Astrocyte of the spinal cord (primary cell): ENCODE measurements at places on chromosomes 1 and 21.

- DNase-seq = no peak
These were observed 25.0 kb upstream of the CCDC27 start for GRCh38 chr1:3727042-3727824.

- peak; percentile 38 for DNase-seq
These were observed 69.4 kb downstream of the LRRC8D start for GRCh38 chr1:89890085-89890752.

GRCh38 chr1:165443539-165444311 lies 1.2 kb downstream of the RXRG start:
- DNase-seq = no peak

DNA sequence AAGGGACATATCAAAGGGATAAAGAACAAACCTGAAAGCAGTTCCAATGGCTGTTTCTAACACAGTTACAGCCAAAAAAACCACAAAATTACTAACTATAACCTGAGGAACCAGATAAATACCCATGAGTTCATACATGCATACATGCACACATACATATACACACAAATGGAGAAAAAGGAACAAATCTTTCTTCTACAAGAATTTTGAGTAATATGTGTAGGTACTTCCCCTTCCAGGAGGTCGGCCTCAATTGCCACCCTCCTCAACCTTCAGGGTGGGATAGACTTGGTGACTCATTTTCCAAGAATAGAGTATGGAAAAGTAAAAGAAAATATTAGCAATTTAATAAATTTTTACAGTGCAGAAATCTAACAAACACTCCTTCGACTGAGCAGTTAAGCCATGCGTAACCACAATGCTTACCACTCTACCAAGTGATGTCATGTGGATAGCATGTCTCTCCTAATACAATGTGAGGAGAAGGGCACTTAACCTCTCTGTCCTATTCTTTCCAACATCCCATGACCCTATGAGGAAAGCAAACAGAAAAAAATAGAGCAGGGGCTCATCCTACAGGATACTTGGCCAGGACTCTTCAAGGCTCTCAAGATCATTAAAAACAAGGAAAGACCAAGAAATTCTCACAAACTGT lies 243.0 kb upstream of the RUNX1 start:
- peak; percentile 28 for DNase-seq

DNA sequence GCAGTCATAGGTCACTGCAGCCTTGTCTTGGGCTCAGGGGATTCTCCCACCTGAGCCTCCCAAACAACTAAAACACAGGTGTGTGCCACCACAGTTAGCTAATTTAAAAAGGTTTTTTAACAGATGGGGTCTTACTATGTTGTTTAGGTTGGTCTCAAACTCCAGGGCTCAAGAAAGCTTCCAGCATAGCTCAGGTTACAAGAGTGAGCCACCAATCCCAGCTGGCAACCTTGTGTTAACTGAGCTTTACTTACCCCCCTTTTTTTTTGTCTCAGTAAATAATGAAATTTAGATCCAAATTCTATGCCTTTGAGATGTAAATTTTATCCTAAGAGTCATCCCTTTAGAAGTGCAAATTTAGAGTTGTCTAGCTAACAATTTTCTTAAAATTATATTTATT lies 103.9 kb upstream of the OLFM3 start:
- no peak for DNase-seq

GRCh38 chr1:157993147-157993917 lies at the start of gene KIRREL1:
Gene KIRREL1 (plus strand): TSS chr1:157993645. CDS start chr1:157993677, 32 bp downstream.
- peak; percentile 79 for DNase-seq

DNA sequence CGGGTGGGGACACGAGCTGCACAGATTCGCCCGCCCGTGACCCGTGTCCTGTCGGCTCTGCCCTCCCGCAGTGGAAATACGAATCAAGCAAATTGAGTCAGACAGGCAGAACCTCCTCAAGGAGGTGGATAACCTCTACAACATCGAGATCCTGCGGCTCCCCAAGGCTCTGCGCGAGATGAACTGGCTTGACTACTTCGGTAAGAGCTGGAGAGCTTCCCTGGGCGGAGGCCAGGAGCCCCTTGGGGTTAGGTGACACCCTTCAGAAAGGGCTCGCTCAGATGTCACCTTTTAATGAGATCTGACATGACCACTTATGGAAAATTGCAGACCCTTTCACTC lies 489 bp downstream of the CDCA8 start:
- no peak for DNase-seq

GRCh38 chr1:64872067-64872466 lies 94.3 kb downstream of the JAK1 start:
- DNase-seq = no peak

DNA sequence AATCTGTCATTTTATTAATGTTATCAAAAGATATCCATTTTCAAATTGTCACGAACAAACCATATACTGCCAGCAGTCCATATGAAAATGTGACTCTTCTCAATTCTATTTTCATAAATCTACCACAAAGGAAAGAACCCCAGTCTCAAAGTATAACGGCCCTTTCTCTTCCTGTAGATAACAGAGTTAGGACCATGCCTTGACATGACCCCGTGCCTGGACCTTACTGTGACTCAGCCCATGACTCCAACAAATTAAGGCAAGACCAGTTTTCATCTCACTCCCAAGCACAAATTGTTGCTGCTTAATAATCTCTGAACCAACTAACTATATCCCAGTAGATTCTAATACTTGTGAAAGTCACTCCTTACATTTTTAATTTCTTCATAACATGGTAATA lies 124.4 kb upstream of the NFIA start:
- no peak for DNase-seq

DNA sequence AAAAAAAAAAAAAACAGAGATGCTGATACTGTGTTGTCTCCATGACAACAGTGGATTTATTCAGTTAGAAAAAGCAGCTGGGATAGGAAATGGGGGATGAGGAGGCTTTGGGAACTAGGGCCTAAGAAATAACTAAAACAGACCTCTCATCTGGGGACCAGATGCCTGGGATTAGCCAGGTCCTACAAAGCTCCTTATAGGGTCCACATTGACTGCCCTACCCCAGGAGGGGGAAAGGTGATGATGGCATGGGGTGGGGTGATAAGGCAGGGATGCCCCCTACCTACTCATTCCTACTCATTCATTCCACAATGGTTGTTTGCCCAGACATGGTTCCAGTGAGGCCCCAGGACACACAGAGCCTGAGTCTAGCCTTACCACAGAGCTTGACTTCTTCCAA lies 131.2 kb downstream of the PLXNA2 start:
- no peak for DNase-seq

DNA sequence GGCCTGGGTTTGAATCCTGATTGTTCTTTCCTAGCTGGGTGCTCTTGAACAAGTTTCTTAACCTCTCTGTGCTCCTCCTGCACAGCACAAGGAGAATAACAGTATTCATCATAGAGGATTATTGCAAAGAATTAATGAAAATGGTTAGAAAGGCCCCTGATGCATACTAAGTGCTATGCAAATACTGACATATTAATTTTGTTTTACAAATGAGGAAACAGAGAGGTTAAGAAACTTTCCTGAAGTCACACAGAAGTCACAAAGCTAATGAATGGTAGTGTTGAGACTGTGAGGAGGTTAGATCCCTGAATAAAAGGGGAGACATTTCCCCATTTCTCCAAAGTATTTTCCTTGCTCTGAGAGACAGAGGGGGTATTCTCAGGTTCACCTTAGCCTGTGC lies 99.0 kb downstream of the KCNJ6 start:
- DNase-seq = no peak

DNA sequence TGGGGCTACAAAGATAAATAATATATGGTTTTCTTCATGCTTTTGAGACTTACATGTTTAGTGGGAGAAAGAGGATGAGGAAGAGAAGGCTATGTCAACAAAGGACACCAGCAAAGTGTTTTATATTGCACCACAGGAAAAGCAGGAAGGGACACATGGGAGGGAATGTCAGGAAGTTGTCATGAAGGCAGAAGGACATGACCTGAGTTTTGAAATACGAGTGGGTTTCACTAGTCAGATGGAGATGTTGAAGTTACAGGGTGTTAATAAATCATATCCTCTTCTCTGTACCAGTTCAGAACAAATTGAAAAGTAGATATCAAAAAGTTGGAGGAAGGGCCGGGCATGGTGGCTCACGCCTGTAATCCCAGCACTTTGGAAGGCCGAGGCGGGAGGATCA lies 18.2 kb upstream of the AGO1 start:
- DNase-seq = no peak

GRCh38 chr1:34785231-34785874 lies 4.3 kb downstream of the GJB3 start:
- DNase-seq = no peak

GRCh38 chr1:183003203-183003602 lies 20.0 kb upstream of the LAMC1 start:
- DNase-seq = no peak

- DNase-seq = peak; percentile 81
These were observed 39.9 kb downstream of the IL6R start for GRCh38 chr1:154445040-154445472.

GRCh38 chr1:193538003-193538354 lies 351.6 kb upstream of the B3GALT2 start:
- no peak for DNase-seq

- no peak for DNase-seq
These were observed 51.1 kb upstream of the LDLRAP1 start for GRCh38 chr1:25492323-25492722.

GRCh38 chr1:84957966-84958365 lies 38.9 kb downstream of the MCOLN2 start:
- DNase-seq = no peak

DNA sequence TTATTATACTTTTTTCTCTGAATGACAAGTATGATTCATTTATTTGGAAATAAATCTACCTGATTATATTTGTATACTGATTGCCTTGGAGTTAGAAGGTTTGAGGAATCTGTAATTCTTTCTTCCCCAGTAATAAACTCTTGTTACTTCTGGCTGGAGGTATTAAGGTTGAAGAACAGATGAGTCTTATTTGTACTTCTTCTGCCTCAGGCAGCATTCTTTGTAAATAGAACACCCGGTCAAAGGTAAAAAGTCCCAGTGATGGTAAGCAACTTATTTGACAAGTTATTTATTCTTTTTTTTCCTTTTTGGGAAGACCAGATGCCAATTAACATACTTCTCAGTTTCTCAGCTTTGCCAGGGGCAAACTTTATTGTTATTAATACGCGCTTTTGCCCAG lies 12.9 kb downstream of the SNX27 start:
- no peak for DNase-seq

- DNase-seq = no peak
These were observed 209.2 kb upstream of the PTGFR start for GRCh38 chr1:78281580-78281979.

DNA sequence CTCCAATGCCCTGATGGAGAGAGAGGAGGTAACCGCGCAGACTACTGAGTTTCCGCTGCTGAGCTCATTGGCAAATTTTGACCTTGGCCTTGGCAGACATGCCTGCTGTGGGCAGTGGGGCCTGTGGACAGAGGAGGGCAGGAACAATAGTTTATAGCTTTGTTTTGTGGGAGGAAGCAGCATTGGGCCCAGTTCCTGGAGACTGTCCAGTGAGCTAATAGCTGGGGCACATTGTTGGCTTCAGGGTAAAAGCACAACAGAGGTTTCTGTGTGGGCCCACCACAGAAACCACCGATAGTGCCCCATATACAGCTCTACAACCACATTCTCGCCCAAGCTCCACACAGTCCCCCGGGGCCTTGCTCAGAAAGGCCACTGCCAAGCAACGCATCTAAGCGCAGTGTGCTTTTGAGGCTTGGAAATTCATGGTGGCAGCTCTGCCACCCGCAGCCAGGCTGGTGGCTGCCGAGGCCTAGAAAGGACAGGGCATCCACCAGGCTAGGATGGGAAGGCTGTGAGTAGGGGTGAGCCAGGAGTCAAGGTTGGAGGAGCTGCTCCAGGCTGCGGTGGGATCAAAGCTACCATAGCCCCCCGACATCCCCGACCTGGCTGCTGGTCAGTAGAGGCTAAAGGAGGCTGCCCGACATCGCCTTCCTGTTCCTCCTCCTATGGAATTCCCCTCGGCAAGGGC lies 43.2 kb downstream of the NEK2 start:
- DNase-seq = peak; percentile 33

- no peak for DNase-seq
These were observed 86.7 kb upstream of the CLDN14 start for GRCh38 chr21:36566644-36567043.

- DNase-seq = peak; percentile 11
These were observed 453 bp downstream of the PABPC4 start for GRCh38 chr1:39576016-39576657.

- DNase-seq = no peak
These were observed 33.5 kb downstream of the NIBAN1 start for GRCh38 chr1:184940694-184941409.

DNA sequence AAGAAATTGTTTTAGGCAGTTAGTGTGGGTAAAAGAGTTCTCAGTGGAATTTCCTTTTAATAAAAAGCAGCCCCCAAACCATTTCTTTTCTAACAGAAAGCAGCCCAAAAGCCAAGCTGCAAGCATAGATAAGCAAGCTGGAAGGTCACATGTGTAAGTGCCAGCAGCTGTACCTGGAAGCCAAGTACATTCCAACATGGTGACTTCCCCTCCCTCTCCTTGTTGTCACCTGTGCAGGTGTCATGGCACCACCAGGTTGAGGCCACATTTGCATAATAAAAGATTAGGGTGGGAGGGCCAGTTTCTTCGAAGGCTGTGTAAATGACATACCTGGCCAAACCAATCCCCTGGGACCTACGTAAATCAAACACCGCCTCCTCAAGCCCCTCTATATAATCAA lies 240.3 kb upstream of the RAB4A start:
- DNase-seq = no peak

- no peak for DNase-seq
These were observed 34.0 kb downstream of the PUM1 start for GRCh38 chr1:31031330-31032143.

DNA sequence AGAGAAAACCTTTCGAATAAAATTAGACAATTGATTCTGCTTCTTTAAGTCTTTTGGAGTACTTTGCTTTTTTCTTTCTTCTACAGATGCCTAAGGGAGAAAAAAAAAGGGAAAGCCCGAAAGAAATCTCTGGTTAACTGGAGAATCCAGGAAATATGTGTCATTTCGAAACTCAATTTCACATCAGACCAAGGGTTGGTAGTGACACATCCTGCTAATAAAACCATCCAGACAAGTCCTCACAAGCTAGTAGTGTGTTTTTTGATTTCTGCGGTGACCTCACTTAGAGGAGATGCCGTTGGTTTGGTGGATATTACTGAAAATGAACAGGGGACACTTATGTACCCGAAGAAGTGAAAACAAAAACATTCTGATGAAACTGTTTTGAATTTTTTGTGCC lies 726.5 kb upstream of the ADAMTS5 start:
- peak; percentile 32 for DNase-seq

DNA sequence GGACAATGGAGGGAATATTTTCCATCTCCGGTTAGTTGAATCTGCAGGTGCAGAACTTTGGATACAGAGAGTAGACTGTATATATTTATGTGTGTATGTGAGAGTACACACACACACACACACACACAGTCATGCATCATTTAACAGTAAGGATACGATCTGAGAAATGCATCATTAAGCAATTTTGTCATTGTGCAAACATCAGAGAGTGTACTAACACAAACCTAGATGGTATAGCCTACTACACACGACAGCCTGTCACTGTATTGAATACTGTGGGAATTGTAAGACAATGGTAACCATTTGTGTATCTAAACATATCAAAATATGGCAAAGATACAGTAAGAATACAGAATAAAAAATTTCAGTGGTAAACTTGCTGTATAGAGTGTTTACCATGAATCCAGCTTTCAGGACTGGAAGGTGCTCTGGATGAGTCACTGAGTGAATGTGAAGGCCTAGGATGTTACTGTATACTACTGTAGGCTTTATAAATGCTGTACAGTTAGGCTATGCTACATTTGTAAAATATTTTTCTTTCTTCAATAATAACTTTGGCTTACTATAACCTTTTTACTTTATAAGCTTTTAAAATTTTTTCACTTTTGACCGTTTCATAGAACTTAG lies 138.5 kb downstream of the ZZZ3 start:
- DNase-seq = peak; percentile 28

- DNase-seq = no peak
These were observed 1.1 kb upstream of the RCAN3 start for GRCh38 chr1:24501371-24502064.
